ENCODE measurements at places on chromosomes 2 and 18.
A peak's percentile ranks its signal among the peaks of the same experiment; 100 is the strongest.

GRCh38 chr2:64646007-64646880 lies 7.5 kb downstream of the SERTAD2 start:
- DNase-seq = peak; percentile 69

GRCh38 chr2:112918256-112918655 lies 7.3 kb downstream of the IL37 start:
- DNase-seq = no peak

- DNase-seq = no peak
These were observed 458.7 kb downstream of the RNF144A start for GRCh38 chr2:7375901-7376300.

DNA sequence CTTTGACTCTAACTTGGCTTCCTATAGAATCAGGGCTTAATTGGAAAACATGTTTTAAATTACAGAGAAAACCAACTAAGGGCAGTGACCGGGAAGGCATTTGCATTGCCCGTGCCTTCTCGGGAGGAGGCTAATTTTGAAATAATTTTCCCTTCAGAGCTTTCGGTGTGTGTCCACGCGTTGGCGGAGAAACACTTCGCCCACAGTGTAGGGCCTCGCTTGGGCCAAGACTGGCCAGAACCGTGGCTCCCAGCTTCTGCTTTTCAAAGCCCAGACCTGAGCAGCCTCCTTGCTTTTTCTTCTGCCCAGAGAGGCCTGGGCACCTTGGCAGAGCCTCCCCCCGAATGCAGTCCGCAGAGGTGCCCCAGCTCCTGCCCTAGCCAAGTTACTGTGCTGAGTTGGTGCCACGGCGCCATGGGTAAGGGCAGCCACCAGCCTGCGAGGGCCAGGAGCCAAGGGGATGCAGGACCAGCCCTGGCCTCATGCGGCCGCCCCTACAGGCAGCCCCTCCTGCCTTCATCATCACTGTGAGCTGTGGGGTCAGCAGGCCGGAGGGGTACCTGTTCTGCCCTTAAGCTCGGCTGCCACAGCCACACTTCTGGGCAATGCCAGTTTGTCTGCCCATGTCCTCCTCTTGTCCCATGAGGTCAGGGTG lies 57.4 kb downstream of the NFATC1 start:
- DNase-seq = no peak

GRCh38 chr18:23521907-23522306 lies 18.6 kb downstream of the RMC1 start:
- no peak for DNase-seq

- DNase-seq = no peak
These were observed 83.9 kb upstream of the PGAP1 start for GRCh38 chr2:197010200-197011020.

DNA sequence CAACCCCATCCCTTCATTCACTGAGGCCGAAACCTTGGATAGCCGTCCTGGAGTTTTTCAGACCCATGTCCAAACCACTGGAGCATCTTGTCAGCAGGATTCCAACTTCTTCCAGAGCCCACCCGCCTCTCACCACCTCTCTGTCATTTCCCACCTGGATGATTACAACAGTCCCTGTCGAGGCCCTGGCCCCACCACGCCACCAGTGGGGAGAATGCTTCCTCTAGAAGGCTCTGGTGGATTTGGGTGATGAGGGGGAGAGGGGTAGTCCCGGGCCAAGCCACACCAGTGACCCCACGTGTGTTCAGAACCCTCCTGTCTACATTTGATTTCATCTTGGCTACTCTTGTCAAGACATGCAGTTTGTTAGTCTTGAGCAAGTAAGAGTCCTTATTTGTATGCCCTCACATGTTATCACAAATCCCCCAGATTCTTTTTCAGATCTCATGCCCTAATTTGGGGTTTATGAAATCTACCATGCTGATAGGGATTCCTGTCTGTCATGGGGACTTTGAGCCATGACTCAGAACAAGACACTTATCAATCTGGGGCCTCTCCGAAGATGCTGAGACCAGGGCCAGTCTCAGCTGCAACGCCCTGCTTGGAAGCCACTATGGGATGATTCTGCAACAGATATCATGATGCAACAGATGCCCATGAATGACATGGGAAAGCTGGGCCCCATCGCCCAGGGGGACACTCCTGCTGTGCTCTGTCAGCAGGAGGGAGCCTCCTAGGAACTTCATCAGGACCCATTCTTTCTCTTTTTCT lies 186.1 kb downstream of the ZFP36L2 start:
- peak; percentile 29 for DNase-seq

DNA sequence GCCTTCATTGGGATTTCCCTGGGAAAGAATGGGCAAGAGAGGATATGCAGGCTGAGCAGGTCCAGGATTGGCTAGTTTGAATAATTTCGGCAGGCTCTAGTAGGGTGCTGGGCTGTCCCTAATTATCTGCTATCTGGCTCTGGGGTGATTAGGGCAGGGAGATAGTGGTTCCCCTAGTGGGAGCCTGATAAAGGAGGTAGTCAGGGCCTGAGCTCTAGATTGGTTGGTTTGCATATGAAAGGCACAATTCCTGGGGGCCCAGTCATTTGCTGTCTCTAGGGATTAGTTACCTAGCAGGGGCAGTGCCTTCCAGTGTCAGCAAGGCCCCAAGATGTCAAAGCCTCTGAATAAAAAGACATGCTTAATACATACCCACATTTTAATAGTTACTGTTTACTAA lies 690.1 kb upstream of the KLHL29 start:
- no peak for DNase-seq

DNA sequence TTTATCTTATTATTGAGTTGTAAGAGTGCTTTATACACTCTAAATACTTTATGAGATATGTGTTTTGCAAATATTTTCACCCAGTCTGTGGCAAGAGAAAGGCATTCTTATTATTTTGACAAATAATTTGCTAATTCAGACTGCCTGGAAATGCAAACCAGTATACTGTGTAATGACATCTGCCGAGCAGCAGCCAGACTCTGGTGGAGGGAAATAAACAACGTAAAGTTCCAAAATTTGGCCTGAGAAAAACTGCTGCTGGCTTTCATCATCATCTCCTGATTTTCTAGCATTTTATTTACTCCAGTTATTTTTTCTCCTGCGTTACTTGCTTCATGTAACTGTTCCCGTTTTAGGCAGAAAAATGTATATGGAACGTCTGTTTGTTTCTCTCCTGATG lies 161.6 kb downstream of the RNF152 start:
- DNase-seq = no peak

DNA sequence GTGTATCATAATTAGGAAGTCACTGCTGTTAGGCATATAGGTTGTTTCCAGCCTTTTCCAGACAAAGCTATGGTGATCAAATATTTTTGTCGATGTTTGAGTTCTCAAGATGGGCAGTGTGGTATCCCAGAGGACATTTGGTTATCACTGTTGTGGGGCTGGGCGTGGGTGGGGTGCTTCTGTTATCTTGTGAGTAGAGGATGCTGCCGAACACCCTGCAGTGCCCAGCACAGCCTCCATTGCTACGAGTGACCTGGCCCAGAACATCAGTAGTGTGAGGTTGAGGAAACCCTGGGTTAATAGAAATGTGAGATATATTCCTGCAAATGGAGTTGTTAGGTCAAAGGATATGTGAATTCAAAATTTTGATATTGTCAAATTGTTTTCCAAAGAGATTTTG lies 33.2 kb downstream of the ZNF236 start:
- no peak for DNase-seq

DNA sequence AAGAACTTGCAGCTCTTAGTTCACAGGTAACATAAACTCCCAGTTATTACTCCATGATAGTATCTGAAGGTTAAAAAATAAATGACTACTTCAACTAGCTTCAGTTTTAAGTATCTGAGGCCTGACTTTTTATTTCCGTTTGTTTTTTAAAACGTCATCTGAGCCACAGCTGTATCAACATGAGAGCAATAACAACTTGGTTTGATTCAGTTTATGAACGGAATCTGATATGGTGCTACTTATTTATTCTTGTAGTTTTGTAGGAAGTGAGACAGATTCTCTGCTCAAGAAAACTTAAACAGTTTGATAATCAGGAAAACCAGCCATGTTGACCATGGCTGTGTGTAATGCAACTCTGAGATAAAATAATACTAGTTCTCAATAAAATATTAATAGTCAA lies 34.9 kb downstream of the NAB1 start:
- no peak for DNase-seq

GRCh38 chr2:160406591-160407392 lies 86.8 kb downstream of the RBMS1 start:
- DNase-seq = peak; percentile 48

DNA sequence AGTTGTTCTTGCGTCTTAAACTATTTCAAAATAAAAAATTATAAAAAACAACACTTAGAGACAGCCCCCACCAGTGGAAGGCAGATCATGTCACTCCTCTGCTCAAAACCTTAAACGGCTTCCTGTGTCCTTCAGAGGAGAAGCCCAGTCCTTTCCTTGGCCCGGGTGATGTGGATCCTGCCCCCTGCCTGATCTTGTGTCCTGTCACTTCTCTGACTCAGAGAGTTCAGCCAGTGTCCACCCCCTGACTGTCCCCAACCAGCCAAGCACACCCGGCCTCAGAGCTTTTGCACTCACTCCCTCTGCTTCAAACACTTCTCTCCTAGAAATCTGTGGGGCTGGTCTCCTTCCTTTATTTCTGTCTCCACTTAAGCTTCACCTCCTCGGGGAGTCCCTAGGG lies 35.4 kb downstream of the TOGARAM2 start:
- DNase-seq = no peak

DNA sequence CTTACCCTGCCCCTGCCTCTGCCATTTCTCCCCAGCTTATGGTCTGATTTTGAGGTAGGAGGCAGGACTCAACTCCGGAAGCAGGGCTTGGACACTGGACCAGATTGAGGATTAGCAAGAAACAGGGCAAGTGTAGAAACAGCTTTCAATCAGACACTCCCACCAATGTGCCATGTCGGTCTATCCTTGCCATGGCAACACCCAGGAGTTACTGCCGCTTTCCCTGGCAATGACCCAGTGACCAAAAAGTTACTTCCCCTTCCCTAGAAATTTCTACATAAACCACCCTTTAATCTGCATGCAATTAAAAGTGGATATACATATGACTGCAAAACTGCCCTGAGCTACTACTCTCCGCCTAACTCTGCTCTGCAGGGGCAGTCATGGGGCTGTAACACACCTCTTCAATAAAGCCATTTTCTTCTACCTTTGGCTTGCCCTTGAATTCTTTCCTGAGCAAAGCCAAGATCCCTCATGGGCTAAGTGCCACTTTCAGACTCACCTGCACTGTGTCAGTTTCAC lies 156.7 kb downstream of the LPIN1 start:
- no peak for DNase-seq

- DNase-seq = no peak
These were observed 182.4 kb upstream of the ZNF521 start for GRCh38 chr18:25534401-25534800.

GRCh38 chr2:202749477-202749876 lies 114.7 kb downstream of the FAM117B start:
- DNase-seq = no peak

- no peak for DNase-seq
These were observed 85.3 kb downstream of the SDC1 start for GRCh38 chr2:20139407-20140172.

- no peak for DNase-seq
These were observed 66.7 kb downstream of the PDE1A start for GRCh38 chr2:182359990-182360662.

DNA sequence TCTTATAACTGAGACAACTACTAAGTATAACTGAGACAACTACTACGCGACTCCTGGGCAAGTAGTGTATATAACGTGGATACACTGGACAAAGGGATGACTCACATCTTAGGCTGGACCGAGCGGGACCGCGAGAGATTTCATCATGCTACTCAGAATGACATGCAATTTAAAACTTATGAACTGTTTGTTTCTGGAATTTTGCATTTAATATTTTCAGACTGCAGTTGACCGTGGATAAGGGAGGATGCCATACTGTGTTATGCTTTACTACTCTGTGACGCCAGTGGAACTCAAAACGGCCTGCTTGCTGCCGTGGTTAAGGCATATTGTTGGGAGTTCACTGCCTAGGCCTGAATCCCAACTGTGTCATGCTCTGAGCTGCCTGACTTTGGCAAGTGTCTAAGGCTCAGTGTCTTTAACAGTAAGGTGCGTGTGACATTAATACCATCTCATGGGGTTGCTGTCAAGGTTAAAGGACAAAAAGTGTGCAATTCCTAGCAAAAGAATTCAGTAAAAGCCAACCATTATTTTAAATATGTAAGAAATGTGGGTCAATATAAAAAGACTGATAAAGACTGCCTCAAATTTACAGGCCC lies 64.6 kb downstream of the BMP10 start:
- no peak for DNase-seq

DNA sequence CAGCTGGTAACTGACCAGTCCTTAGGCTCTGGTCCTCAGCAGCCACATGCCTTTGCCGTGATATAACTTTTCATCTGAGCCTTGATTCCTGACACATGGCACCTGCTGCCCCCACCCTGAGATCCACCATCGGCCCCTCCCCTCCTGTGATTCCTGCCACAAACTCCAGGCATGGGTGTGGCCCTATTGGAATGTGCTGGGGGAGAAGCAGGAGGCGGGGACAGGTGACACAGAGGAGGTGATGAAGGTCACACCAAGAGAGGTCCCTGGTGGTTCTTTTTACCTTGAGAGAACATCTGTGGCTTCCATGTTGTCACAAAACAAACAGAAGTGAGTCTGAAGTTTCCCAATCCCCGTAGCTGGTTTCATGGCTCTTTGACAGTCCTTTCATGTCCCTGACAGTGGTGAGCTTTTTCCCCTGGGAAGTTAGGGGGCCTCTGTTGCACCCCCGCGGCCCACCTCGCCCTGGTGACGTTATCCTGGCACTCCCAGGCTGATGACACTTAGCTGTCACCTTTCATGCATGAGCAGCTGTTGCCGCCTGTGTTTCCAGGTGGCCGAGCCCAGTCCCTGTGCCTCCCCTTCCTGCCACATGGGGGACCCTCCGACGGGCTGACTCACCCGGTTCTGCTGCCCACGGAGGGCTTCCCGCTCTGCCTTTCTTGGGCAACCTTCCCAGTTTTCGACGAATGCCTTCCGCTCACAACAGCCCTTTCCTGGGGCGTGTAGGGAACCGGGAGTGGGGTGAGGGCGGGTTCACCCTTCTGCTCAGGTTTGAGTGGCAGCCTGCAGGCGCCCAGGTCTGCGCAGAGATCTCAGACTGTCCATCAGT lies 66.3 kb upstream of the GLI2 start:
- no peak for DNase-seq

DNA sequence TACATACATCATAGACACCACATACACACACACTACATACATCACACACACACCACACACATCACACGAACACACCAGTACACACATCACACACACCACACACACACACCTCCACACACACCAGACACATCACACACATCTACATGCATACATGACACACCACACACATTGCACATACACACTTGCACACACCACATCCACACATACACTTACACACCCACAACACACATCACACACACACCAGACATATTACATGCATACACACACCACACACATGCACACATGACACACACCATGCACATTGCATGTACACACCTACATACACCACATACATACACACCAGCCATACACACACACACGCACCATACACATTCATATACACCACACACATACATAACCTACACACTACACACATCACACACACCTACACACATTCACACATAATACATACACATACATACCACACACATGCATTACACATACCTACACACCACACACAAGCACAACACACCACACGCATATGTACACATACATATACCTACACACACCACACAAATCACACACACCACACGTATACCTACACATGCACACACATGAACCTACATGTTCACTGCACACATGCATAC lies 156.5 kb downstream of the NDUFA10 start:
- no peak for DNase-seq

Data from GM06990 (cell line).